Activated T-cell treated with anti-CD3 and anti-CD28 coated beads, Interleukin-2, amount 50 U/mL, for 1 hour (primary cell): ENCODE measurements at places on chromosomes 1 and 21.

- no peak for DNase-seq
These were observed 137.4 kb downstream of the FGGY start for GRCh38 chr1:59434336-59434735.

GRCh38 chr1:168136709-168137514 lies at the start of gene GPR161:
Gene GPR161 (minus strand): TSS chr1:168136930. CDS start chr1:168104850, 32,080 bp downstream.
- DNase-seq = peak; percentile 35

GRCh38 chr1:80170811-80171485 lies 1164.4 kb upstream of the ADGRL4 start:
- DNase-seq = no peak

DNA sequence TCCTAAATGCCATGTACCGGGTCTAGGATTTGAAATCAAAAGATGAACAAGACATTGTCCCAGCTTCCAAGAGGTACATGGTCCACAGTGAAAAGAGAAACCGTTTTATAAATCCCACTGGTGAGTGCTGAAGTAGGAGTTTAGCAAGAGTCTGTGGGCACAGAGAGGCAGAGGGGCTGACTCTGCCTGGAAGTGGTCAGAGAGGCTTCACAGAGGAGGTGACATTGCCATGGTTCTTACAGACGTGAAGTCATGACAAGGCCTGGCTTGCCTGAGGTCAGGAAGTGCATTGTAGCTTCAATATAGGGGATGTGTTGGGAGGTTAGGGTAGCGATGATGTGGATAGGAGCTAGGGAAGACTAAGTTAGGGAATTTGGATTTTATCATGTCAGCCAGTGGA lies 28.4 kb downstream of the MAPKAPK2 start:
- DNase-seq = no peak

- DNase-seq = peak; percentile 66
These were observed 1.7 kb downstream of the BTG2 start for GRCh38 chr1:203306965-203307541.

DNA sequence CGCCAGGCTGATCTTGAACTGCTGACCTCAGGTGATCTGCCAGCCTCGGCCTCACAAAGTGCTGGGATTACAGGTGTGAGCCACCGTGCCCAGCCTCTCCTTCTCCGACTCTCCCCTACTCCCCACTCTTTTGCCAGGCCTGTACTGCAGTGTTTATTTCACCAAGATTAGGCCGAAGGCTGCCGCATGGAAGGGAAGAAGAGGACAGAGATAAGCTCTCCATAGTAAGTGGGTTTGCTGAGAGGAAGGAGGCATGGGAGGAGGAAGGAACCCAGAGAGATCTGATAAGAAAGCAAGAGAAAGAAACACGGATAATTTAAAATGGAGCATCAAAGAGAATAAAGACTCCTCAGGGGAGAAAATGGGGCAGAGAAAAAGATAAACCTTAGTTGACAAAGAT lies 8.7 kb downstream of the PTCH2 start:
- DNase-seq = no peak

DNA sequence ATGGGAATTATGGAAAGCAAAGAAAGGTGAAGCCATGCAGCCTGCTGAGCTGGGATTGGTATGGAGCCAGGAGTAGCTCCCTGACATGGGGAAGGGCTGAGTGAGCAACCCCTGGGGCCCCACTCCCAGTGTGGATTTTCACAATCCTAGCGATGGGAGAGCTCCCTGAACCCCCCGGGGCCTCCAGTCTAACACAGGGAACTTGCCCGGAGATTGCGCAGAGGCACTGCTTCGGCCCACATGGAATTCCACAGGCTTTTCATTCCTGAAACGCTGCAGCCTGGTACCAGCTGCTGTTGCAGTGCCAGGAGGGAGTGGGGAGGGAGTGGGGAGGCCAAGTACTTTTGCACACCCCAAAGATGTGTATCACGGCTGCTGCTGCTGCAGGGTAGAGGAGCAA lies 110.4 kb upstream of the C21orf91 start:
- DNase-seq = no peak

GRCh38 chr1:162019006-162019405 lies 4.7 kb downstream of the OLFML2B start:
- no peak for DNase-seq
